ENCODE measurements at places on chromosomes 6 and 20. TPM values are rescaled to one million over a fixed set of nuclear protein-coding genes. Genes with fewer than 3 reads are reported as not detected.

Gene SLC17A1
- not detected for total RNA-seq

GRCh38 chr6:116876635-116877611 is at the start of gene RFX6:
TSS of gene RFX6 (plus strand) at chr6:116877242. CDS start at chr6:116877276, 34 bp downstream.
- no peak for DNase-seq

DNA sequence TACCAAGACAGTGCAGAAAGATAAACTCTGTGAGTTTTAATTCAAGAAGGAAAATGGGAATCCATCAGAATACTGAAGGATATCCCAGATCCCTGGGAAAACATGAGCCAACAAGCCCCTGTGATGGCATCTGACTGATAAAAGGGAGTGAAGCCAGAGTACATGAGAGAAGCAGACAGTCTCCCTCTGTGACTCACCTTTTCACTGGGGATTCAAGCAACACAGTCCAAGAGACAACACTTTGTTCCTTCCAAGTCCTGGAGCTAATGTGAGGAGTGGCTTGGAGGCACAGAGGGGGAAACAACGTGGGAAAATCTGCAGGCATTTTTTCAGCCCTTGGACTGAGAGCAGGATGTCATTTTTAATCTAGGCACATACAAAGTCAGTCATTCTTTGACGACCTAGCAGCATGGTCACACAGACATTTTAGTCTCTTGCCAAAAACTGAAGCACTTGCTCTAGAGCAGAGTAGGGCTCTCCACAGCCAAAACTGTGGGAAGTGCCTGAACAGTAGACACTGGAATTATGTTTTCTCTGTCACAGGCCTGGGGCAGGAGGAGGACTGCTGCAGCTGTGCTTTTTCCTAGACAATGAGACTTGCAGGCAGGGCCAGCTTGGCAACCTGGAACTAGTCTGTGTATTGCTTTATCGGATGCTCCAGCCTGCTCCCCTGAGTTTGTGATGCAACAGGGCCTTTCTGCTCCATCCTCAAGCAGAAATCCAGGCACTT is 465.0 kb upstream of the GJE1 start:
- no peak for DNase-seq

- DNase-seq: no peak
Measured at GRCh38 chr20:12504779-12505178, 504.0 kb upstream of the SPTLC3 start.

DNA sequence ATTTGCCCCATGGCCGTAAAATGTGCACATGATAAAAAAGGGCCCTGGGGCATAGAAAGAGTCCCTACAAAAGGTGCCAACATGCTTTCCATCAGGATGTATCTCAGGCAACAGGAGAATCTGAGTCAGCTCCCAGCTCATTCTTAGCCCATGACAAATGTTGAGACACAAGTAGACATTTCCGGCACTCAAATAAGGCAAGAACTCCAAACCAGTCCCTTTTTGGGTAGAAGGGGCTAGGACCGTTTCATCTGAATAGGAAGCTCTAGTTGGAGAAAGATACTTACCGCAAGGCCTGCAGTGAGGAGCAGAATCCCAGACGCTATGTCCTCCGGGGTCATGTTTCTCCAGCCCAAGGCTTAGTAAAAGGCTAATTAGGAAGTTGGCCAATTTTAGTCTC is 261.0 kb upstream of the RIN2 start:
- DNase-seq: peak; percentile 40

DNA sequence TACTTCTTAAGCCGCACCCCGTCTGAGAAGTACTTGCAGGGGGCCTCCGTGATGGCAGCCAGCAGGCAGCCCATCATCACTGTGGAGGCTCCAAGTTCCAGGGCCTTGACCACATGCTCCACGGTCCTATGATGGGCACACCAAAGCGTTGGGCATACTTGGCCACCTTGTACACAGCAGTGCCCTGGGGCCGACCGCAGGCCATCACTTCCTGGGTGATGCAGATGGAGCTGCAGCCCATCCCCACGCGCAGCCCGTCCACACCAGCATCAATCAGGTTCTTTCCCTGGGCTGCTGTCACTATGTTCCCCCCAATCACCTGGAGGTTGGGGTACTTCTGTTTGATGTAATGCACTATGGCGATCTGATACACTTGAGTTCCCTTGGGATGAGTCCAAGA is 19.8 kb upstream of the RNF144B start:
- no peak for DNase-seq

All from PC-3 (cell line).